ENCODE measurements at places on chromosomes 1 and 21.

- no peak for DNase-seq
Observed at GRCh38 chr1:16248603-16249516, 11.9 kb upstream of the CPLANE2 start.

- no peak for DNase-seq
Observed at GRCh38 chr1:210715072-210715471, 386.4 kb downstream of the HHAT start.

GRCh38 chr1:89540406-89540970, 15.9 kb downstream of the LRRC8B start:
- no peak for DNase-seq

- no peak for DNase-seq
Observed at GRCh38 chr1:231872461-231872910, 245.9 kb downstream of the DISC1 start.

- DNase-seq, result no peak
Observed at GRCh38 chr21:44653123-44653522, 1.3 kb downstream of the KRTAP12-4 start.

DNA sequence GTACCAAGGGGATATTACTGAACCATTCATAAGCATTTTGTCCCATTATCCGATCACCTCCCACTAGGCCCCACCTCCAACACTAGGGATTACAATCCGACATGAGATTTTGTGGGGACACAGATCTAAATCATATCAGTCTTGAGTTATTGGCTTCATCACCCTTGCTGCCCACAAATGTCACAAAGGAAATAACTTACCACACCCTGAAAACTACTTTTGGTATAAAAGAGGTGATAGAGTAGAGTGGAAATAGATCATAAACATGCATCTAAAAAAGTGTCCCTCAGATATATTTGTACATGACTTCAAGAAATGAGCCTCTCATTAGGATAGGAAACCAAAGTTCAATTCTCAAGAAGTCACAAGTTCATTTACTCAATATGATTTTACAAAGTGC, 22.6 kb upstream of the FCRL3 start:
- no peak for DNase-seq

- no peak for DNase-seq
Observed at GRCh38 chr1:248881261-248881660, 22.4 kb upstream of the ZNF692 start.

DNA sequence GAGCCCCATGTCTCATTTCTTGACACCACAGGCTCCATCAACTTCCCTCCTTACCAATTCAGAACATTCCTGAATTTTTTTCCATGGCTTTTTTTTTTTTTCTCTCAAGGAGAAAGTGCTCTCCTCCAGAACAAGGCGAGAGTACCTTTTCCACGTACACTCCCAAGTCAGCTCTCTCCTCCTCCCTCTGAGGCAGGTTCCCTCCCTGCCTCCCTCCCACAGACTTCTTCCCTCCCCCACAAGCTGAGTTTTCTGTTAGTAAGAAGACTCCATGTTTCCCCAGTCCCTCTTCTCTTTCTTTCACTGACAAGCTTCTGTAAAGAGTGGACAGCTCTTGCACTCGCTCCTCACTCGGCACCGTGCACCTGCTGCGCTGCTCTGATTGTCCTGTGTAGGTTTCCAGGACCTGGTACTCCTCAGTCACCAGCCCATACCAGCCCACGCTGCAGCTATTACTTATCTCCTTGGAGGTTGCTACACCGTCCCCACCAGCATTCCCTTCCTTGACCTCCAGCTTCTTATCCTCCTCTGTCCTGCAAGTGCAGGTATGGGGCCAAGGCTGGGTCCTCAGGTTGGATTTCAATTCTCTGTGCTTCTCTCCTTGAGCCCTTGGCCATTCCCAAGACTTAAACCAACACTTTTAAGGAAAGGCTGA, 3.8 kb downstream of the TRAF5 start:
- DNase-seq, result no peak

DNA sequence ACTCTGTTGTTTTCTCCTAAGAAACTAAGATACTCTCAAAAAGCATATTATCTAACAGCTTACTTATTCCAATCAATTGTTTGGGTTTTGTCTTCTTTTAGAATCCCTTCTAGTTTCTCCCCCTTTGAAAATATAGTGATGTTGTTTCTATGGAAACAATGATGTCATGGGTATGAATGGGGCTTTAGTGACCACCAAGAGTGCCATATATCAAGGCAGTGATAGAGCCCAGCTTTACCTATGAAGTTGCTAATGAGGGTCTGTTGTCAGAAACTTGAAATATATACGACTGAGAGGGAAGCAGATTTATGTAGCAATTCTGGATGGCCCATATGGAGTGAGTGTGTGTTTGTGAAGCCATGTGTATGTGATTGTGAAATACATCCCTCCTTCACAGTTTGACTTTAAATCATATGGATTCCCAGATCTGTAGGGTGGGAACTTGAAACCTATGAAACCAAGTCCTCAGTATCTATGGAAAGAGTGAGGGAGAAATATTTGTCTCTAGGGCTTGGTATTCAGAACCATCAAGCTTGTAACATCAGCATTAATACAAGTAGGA, 116.7 kb downstream of the SPATA46 start:
- DNase-seq, result no peak

GRCh38 chr1:164576291-164577271, 17.6 kb downstream of the PBX1 start:
- DNase-seq, result no peak

DNA sequence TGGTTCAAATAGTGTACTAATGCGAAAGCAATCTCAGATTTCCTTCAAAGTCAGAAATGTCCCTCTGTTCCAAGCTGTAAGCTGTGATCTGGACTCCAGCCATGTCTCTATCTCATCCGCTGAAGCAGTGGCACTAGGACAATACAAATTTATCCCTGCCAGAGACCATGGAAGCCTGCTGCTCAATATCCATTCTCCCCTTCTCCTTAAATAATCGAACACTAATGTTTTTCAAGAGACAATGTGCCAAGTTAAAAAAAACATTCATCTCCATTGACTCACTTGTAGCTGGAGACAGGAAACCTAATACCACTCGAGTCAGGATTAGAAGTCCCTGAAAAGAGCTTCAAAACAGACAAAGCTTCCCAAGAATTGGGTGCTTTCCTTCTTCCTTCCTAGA, 38.5 kb upstream of the PGBD5 start:
- no peak for DNase-seq

DNA sequence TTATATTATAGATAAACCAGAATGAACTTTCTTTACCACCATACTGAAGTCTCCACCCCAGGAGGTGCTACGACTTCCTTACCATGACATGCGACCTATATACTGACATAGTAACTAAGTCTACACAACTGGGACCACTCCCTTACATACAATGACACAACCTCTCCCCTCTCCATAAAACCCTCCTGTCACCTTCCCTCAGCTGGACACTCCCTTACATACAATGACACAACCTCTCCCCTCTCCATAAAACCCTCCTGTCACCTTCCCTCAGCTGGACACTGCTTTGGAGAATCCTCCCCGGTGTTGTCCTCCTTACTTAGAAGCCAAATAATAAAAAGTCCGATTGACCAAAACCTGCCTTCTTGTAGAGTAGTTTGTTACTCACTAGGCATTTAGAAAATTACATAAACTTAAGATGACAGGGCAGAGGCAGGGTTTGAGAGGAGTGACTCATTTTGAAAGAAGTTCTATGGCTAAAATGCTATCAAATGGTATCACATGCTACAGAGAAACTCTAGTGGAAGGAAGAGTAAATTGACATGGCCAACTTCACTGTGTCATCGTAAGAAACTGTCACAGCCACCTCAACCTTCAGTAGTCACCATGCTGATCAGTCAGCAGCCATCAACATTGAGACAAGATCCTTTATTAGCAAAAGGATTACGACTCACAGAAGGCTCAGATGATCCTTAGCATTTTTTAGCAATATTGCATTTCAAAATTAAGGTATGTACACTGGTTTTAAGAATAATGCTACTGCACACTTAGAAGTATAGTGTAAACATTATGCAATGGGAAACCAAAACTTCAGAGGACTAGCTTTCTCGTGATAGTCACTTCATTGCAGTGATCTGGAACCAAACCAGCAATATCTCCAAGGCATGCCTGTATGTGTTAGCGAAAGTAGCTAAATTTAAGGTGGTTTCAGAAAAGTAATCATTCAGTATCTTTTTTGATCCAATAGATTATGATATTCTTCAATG, 56.4 kb downstream of the AHCTF1 start:
- DNase-seq, result no peak

DNA sequence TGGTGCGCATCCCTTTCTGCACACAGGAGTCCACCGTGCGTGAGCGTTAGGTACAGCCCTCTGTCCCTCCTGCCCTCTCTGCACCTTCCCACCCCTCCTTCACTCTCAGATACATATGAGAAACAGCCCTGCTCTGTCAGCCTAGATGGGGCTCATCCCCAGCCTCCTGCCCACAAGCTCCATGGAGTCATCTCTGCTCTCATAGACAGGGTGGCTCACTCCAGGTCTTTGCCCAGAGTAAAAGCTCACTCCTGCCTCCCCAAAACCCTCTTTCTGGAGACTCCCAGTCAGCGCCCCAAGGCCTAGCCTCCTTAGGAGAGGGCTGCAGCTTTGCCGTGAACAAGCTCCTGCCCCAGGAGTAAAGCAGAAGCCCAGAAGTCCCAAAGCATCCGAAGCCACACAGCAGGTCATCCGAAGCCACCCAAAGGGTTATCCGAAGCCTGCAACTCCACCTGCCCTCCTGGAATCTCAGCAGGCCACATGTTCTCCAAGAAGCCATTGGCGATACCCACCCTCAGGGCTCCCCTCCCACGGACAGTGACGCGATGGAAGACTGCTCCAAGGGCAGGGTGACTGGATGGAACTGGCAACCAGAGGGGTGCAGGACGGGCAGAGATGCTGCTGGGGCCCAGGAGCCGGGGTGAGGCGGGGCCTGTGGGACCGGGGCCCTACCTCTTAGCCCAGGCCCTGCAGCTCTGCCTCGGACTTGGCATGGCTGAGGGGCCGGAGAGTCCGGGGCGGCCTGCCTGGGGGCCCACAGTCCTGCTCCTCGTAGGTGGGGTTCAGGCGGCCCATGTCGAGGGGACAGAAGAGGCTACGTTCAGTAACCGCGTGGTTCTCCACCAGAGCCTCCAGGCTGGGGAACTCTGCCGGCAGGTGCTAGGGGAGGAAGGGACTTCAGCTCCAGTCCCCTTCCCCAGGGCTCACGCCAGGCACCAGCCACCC, 3.6 kb upstream of the KIF17 start:
- DNase-seq, result no peak

DNA sequence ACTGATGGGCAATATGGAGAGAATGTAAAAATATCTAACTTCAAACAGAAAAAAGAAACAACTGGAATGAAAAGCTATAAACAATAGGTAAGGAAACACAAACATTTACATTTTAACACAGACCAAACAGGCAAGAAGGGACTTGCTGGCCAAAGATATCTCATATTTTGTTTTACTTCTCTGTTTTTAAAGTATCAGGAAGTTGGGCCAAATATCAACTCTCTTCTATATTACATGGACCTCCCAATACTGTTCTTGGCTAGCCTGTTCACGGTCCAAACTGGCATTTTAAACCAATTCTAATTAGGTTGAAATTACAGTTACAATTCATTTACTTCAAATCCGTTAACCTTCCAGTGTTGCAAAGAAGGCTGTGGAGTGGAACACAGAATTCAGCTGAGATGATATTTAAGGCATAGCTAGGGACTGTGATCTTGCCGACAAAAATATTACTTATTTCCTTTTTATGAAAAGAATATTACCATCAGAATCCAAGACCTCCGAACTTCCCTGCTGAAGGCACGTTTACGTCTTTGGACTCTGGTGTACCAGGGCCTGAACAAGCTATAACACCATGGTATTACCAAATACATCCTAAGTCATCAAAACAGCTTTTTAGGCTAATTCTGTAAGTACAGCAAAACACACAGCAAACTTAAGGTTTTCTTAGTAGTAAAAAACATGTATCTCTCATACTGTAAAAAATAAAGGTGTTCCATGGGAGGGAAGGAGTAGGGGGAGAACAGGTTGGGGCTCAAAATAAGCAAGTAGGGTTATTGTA, 165.4 kb downstream of the RUNX1 start:
- no peak for DNase-seq

DNA sequence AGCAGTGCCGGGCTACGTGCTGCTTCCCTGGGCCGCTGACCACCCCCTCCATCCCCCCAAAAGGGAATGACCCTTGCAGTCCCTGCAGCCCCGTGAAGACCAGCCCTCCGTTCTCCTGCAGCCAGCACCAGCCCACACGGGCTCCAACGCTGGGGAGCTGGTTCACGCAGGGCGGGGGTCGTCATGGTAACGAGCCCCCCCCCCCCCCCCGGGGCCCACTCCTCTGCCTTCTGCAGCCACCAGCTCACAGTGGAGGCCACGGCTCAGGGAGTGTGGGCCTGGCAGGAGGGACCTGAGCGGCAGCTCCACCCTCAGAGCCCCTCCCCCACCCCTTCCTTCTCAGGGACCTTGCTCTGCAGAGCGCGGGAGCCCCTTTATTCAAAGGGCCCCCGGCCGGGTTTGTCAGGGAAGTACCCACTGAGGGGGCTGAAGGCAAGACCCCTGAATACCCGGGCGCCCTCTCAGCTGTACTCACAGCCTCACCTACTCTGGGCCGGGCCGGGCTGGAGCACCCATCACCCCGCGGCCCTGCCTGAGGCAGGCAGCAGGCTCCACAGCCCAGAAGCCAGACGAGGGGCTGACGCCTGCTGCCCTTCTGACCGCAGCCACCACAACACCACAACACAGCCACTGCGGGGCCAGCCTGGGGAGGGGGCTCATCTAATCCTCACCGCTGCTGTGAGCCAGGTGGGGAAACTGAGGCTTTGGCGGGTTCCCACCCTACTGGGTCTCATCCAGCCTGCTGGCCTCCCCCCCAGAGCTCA, 12.6 kb downstream of the MEGF6 start:
- DNase-seq, result no peak

- no peak for DNase-seq
Observed at GRCh38 chr1:78471890-78472620, 18.7 kb upstream of the PTGFR start.

GRCh38 chr1:219687779-219688178, 74.9 kb upstream of the ZC3H11B start:
- DNase-seq, result no peak

DNA sequence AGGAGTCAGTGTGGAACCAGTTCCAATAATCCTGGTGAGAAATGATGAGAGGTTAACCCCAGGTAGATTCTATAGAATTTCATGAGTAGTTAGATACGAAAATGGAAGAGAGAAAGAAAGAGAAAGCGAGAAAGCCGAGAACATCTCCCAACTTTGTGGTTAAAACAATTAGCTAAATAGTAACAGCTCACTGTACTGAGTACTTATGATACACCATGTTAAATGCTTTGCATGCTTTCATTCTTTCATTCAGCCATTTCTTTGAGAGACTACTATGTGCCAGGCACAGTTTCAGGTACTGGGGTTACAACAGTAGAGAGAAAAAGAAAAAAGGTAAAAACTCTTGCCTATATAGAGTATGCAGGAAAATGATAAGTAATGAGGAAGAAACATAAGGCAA, 109.7 kb upstream of the SYT6 start:
- no peak for DNase-seq

DNA sequence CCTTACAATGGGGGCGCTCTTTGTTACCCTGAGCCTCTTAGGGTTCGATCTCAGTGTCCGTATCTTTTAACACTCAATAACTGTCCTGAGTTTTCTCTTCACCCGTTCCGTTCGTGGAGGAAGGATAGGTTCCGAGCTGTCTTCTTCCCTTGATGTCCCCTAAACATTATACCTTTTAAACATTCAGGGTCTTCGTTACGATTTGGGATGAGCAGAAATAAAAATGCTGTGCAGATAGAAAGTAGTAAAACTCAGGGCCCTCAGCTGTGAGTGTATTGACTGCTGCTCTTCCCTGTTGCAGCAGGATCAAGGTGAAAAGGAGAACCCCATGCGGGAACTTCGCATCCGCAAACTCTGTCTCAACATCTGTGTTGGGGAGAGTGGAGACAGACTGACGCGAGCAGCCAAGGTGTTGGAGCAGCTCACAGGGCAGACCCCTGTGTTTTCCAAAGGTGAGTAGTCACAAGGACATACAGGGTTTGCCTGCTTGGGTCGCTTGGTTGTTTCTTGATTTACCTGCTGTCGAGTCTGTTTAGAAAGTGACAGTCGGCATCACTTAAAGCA, 784 bp downstream of the RPL11 start:
- DNase-seq, result no peak

Data from esophagus squamous epithelium (tissue), 5 donors.